Right kidney (tissue), 9 donors: ENCODE measurements at places on chromosomes 2 and 18.

DNA sequence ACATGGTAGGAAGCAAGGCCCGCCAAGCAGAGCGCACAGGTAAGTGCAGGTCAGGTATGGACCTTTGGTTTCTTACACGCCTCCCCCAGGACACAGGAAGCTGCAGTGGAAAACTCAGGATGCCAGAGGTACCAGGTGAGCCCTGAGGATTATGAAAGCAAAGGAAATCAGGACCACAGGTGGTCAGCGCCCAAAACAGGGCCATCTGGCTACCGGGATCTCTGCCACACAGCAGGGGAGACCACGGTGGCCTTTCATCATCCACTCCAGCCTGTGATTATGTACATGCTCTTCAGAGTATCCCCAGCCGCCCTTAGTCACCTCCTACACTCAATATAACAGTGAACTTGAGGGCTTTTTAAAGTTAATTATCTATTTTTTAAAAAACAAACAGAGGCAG lies 125.5 kb upstream of the EPC2 start:
- no peak for DNase-seq

GRCh38 chr2:187155476-187155875 lies 292.6 kb downstream of the CALCRL start:
- no peak for DNase-seq

DNA sequence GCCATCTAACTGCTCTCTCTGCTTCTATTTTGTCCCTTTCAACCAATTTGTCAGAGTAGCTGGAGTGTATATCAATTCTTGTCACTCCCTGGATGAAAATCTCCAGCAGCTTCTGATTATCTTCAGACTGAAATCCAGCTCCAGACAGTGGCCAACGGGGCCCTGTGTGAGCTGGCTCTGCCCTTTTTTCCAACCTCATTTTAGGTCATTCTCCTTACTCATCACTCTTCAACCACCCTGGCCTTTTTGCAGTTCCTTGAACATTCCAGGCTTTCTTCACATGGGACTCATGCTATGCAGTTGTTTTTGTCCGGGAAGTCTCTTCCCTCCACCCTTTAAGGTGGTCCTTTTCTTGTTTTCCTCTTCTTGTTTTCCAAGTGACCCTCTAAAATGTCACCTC lies 15.4 kb upstream of the FAP start:
- DNase-seq = no peak

GRCh38 chr2:153870308-153870707 lies 1.4 kb upstream of the GALNT13 start:
- no peak for DNase-seq

DNA sequence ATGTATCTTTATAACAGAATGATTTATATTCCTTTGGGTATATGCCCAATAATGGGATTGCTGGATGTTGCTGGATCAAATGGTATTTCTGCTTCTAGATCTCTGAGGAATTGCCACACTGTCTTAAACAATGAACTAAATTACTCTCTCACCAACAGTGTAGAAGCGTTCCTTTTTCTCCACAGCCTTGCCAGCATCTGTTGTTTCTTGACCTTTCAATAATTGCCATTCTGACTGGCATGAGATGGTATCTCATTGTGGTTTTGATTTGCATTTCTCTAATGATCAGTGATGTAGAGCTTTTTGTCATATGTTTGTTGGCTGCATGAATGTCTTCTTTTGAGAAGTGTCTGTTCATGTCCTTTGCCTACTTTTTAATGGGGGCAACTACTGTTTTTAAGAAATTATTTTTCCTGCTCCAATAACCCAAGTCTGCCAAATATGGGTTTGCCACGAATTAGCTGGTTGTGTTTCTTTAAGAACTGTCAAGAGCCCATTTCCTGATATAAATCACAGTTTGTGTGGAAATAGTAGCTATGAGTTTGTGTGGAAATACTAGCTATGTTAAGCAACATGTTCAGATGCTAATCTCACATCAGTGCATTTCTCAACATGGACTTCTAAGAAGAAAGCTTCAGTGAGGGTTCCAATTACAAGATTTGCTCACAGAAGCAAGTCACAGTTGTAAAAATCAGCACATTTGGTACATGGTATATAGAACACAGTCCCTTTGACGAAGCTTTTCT lies 259.4 kb downstream of the ANAPC1 start:
- DNase-seq = no peak

GRCh38 chr2:147353072-147353381 lies 491.8 kb upstream of the ACVR2A start:
- no peak for DNase-seq

DNA sequence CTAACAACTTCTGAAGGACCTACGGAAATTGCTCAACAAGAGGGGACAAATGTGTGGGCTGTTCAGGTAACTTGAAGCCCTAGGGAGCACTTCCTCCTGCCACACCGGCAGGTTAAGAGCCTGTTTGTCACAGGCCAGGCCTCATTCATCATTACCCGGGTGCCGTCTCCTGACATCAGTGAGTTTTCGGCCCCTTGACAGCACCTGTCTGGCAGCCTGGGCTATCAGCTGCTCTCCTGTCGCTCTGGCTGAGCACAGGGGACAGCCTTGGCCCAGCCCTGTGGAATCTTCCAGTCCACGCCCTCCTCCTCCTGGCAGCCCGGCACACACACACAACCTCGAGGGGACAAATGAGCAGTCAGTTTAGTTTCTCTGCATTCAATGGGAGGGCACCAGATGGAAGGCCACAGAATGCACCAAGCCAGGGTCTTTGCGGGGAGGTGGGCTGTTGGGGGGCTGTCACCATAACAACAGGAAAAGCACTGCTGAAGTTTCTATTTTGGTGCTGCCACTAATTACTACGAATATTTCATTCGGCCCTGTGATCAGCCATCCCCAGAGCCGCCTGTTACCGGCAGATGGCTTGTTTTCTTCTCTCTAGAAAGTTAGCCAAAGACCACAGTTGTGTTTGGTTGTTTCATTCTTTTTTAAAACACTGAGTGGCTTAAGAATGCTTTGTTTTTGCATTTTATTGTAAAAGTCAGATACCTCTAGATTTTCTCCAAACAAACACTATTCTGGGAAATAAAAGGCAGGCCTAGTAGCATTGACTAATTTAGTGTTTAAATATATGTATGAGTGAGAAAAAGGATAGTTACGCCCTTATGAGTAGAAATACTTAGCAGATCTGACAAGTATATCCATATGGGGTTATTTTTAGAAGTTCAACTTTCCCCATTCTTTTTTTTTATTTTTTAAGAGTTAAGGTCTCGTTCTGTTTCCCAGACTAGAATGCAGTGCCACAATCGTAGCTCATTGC lies 189.9 kb upstream of the NDUFV2 start:
- peak; percentile 63 for DNase-seq

GRCh38 chr2:88925770-88926462 lies 234.4 kb downstream of the RPIA start:
- DNase-seq = no peak

DNA sequence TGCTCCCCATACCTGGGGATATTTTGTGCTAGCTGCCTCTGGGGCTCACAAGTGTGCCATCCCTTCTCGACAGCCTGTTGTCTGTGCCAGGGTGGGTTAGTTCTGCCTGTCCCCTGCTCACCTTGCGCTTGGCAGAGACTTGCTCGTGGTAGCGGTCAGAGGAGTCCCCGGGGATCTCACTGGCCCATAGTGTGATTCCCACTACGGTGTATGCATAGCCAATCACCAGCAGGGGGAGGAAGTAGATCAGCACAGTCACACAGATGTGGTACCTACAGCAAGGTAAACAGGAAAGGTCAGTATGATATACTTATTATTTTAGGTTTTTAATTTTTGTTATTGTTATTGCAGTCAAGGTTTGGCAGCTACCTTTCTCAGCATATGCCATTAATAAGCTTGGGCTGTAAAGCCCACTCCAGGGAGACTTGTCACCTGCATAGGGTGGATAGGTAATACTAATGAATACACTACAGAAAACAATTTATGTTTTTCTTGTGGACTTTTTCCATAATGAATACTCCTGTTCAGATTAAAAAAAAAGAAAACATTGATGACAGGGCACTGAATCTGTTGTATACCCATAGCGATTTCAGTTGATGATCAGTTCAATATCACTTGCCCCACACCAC lies 95.2 kb downstream of the POLE4 start:
- DNase-seq = no peak

GRCh38 chr2:105919826-105920225 lies 175.1 kb downstream of the NCK2 start:
- DNase-seq = no peak

GRCh38 chr2:12504443-12504842 lies 212.3 kb upstream of the TRIB2 start:
- no peak for DNase-seq

- no peak for DNase-seq
Measured at GRCh38 chr2:134776836-134777235, 58.0 kb upstream of the TMEM163 start.

DNA sequence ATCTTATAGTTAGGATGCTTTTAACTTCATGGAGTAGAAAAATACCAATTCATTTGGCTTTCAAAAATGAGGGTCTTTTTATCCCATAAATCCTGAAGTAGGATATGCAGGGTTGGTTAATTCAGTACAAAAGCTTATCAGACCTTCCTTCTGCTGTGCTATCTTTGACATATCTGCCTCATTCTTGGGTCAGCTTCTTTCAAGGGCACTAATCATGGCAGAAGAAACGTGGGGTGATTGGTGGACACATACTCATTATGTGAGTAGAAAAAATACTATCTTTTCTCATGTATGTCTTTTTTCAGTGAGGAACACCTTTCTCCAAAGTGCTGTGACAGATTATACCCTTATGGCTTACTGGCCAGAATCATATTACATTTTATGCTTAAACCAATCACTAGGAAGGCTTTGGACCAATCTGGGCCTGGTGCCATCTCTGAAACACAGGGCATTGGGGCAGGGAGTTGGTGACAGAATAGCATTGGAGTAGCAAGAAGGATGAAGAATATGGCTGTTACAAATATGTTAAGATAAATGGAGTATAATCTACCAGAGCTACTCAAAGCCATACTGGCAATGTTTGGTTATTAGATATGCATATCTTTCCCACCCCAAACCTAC lies 10.1 kb downstream of the UGP2 start:
- DNase-seq = no peak

- DNase-seq = no peak
Measured at GRCh38 chr18:27921392-27921791, 255.5 kb downstream of the CDH2 start.

- no peak for DNase-seq
Measured at GRCh38 chr2:188966728-188967440, 7.3 kb upstream of the COL3A1 start.

GRCh38 chr2:161746891-161747535 lies 122.8 kb downstream of the SLC4A10 start:
- no peak for DNase-seq

DNA sequence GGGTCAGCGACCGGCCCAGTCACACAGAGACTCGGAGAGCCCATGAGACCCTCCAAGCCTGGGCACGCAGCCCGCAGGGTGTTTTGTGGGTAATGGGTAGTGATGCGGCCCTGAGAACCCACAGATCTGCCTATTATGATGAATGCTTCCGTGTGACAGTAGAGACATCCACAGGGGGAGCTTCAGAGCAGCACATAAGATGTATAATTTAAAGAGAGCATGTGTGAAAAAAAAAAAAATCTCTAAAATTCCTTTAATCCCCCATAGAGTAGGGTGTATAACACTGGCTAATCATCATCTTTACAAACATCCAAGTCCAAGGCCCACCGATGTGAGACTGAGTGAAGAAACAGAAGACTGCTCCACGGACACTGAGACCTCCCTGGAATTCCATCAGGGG lies 34.6 kb downstream of the BIN1 start:
- no peak for DNase-seq

GRCh38 chr2:162295009-162295408 lies 23.5 kb downstream of the IFIH1 start:
- no peak for DNase-seq

- DNase-seq = no peak
Measured at GRCh38 chr18:63951302-63951705, 2.2 kb downstream of the HMSD start.

GRCh38 chr2:17398770-17399169 lies 119.5 kb downstream of the RAD51AP2 start:
- no peak for DNase-seq

DNA sequence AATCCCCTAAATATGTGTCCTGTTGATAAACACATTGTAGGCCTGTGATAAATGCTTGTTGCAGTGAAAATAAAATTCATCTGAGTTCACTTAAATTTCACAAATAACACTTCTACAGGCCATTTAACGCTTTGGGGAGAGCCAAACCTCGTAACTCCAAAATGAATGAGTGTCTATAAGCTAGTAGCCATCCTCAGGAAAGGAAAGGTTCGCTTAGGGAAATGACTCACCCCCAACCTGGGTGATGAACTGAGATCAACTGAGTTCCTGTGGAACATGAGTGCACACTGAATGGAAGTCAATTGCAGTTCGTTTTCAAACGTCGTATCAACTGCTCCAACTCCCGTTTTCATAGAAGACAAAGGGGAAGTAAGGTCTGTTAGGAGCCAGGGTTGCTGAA lies 527.6 kb upstream of the ID2 start:
- DNase-seq = no peak

- DNase-seq = no peak
Measured at GRCh38 chr2:234291765-234292204, 205.1 kb downstream of the ARL4C start.

- no peak for DNase-seq
Measured at GRCh38 chr18:63192885-63193349, 126.7 kb downstream of the BCL2 start.

GRCh38 chr2:207782238-207783030 lies 12.7 kb upstream of the FZD5 start:
- no peak for DNase-seq

DNA sequence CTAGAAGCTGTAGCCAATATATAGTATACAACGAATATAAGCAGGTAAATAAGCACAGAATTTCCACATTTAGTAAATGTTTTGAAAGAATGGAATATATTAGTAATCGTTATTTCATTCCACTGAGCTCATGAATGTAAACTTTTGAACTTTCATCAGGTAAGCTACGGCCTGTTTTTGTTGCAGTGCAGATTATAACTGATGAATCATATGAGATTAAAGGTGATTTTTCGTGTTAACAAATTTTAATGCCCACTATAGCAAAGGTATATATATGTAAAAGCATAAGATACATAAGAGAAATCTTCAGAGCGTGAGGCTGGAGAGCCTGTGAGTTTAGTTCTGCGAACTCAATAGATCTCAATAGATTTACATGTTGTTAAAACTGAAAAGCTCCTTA lies 1.1 kb downstream of the SCYGR1 start:
- DNase-seq = no peak

DNA sequence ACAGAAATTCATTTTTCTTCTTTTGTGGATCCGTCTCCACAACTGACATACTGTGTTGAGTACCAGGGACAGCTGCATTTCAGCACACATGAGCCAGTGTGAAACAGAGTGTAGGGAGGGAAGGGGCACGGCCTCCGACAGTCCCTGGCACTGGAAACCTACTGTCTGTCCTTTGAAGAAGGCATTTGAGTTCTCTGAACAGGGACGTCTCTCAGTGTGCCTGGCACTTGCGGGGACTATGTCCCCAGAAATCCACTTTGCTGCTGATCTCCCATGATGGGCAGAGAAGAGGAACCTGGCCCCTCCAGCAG lies 48.1 kb downstream of the PLB1 start:
- DNase-seq = no peak

- no peak for DNase-seq
Measured at GRCh38 chr2:232491139-232491780, 3.6 kb upstream of the ECEL1 start.

- no peak for DNase-seq
Measured at GRCh38 chr2:1488851-1489250, 75.6 kb downstream of the TPO start.

GRCh38 chr2:96534141-96534540 lies 2.4 kb upstream of the ARID5A start:
- no peak for DNase-seq

- DNase-seq = peak; percentile 93
Measured at GRCh38 chr2:226800941-226801784, 1.5 kb upstream of the IRS1 start.
